ENCODE measurements at places on chromosomes 3 and 15.
A peak's percentile ranks its signal among the peaks of the same experiment; 100 is the strongest.

- no peak for DNase-seq
Measured at GRCh38 chr15:34701536-34701935, 53.3 kb downstream of the GJD2 start.

DNA sequence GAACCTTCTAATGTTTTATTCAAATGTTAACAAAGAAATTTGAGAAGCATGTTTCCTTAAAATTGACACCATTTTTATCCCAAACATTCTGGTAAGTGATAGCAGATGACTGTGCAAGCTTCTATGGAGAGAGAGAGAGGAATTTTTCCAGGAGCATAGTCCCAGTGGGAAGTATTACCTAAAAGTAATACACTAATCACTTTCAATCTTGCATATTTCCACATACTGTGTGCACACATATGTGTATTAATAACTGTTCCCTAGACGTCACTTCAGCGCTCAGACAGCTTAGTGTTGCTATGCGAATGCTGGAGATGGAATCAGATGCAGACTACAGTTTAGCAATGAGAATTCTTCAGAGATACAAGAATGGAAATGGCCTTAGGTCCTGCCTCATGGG, 424.3 kb upstream of the TPRG1 start:
- DNase-seq, result no peak

- no peak for DNase-seq
Measured at GRCh38 chr15:90210593-90210992, 9.5 kb downstream of the SEMA4B start.

DNA sequence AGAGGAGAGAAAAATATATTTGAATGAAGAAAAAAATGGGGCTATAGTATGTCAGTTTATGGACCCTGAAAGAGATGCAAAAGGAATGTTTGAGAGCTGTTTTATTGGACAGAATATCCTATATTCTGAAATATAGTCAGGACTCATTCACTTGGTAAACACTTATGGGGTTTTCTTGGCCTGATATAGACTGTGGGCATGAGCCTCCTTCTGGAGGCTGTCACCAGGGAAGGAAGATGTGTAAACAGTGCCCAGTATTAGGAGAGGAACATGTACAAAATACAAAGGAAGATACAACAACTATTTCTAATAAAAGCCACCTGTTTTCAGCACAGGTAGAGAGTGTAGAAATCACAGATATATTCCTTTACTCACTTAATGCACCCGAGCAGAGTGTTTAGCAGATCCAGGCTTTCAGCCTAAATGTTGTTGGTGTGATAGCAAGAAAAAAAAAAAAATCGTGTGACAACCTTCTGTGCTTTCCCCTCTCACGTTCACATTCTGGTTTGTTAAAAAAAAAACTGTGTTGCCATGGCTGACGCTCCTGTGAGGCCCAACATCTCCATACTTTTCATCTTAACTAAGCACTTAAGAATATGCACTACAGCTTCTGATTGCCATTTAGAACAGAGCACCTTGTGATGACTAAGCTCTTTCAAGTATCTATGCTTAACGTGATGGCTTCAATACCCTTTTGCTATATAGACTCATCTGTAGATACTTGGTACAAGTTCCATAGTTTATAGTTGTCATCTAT, 134.1 kb downstream of the MBNL1 start:
- no peak for DNase-seq

DNA sequence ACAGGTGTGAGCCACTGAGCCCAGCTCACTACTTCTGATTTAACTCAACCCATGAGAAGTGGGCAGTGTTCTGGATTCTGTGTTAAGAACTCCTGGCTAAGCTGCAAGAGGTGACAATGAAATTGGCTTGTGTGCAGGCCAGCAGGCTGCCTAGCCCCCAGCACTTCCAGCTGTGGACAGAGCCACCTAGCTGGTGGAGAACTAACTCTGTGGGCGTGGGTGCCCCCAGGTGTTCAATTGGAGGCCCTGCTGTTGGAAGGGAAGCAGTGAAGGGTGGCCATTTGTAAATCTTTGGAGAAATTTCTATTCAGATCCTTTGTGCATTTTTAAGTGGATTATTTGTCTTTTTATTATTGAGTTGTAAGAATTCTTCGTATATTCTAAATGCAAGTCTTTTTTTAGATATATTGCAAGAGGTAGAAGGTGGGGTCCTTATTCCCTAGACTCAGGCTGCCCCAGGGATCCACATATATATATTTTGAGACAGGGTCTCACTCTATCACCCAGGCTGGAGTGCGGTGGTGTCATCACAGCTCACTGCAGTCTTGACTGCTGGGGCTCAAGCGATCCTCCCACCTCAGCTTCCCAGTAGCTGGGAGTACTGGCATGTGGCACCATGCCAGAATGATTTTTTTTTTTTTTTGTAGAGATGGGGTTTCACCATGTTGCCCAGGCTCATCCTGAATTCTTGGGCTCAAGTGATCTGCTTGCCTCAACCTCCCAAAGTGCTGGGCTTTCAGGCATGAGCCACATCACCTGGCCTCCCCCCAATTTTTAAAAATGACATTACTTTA, 7.2 kb upstream of the SCAMP5 start:
- DNase-seq, result peak; percentile 17

DNA sequence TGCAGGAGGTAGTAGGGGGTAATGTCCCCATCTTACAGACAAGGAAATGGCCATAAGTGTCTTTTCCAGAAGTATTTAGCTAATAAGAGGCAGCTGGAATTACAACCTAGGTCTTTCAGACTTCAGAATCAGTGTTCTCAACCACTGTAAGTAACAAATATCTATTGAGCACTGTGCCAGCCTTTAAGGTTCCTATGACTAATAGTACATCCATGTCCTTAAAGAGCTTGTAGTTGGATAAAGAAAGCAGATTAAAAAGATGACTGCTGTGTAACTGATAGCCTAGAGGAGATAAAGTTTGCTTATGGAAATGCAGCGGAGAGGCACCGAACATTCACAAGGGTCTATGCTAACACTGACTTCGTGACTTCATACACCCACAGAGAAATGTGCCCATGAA, 136.0 kb downstream of the KCNMB2 start:
- DNase-seq, result no peak

GRCh38 chr3:160486459-160486869, 36.9 kb upstream of the TRIM59 start:
- peak; percentile 8 for DNase-seq

- no peak for DNase-seq
Measured at GRCh38 chr3:13746385-13746784, 133.5 kb downstream of the WNT7A start.

GRCh38 chr3:46932455-46933225, 43.9 kb downstream of the CCDC12 start:
- no peak for DNase-seq

- no peak for DNase-seq
Measured at GRCh38 chr3:58824285-58824684, 157.7 kb upstream of the FAM3D start.

- DNase-seq, result no peak
Measured at GRCh38 chr15:91117375-91117774, 17.3 kb downstream of the SV2B start.

GRCh38 chr15:60555806-60556205, 76.9 kb upstream of the ICE2 start:
- no peak for DNase-seq

DNA sequence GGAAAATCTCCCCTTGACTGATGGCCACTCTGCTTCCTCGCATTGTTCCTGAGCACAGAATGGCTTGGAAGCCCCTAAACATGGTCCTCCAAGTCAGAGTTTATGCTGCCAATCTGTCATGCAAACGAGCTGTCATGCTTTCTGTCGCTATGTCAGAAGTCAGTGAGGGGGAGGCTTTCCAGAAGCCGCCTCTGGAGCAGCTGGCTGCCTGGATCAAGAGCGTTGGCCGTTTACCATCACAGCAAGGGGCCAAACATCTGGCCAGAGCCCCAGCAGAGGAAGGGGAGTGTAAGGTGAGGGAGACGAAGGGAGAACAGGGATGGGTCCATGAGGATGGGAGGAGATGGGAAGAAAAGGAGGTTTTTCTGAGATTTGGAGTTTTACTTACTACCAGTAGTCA, 372.6 kb upstream of the NR2F2 start:
- no peak for DNase-seq

GRCh38 chr3:149813367-149814281, 609 bp downstream of the RNF13 start:
- peak; percentile 2 for DNase-seq

DNA sequence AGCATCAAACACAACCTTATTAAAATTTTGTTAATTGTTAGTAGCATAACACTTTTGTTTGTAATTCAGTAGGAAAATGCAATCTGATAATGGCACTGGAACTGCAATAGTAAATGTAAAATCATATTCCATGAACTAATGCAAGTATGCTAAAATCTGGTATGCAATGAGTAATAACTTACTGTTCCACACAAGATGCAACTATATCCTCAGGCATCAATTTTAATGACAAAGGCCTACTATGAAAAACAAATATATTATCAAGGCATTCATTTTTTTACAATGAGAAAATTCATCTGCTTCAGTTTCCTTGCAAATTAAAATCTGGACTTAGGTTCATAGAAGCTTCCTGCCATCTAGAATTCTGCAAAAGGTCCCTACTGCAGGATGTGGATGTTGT, 1.4 kb upstream of the NSMCE3 start:
- DNase-seq, result no peak

GRCh38 chr15:65937054-65937453, 67.8 kb downstream of the RAB11A start:
- DNase-seq, result no peak

- DNase-seq, result no peak
Measured at GRCh38 chr3:101252945-101253344, 67.4 kb downstream of the IMPG2 start.

DNA sequence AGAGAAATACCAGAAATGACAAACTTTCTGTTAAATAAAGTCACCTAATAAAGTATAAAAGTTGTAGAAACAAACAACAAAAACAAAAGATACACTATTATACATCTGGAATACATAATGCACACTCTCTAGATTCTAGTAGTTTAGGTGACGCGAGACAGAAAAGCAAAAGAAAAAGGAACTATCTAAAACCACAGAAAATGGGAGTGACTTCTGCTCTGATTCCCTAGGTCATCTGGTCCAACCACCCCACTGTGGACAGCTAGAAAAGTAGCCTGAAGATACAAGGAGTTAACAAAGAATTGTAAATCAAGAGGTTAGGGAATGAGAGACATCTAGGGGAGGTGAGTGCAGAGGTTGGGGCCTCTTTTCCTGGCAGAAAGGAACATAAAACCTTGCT, 39.1 kb downstream of the DHX36 start:
- DNase-seq, result no peak

- no peak for DNase-seq
Measured at GRCh38 chr15:65806397-65806796, 14.3 kb upstream of the DENND4A start.

- DNase-seq, result no peak
Measured at GRCh38 chr15:63596676-63597037, 530 bp upstream of the FBXL22 start.

DNA sequence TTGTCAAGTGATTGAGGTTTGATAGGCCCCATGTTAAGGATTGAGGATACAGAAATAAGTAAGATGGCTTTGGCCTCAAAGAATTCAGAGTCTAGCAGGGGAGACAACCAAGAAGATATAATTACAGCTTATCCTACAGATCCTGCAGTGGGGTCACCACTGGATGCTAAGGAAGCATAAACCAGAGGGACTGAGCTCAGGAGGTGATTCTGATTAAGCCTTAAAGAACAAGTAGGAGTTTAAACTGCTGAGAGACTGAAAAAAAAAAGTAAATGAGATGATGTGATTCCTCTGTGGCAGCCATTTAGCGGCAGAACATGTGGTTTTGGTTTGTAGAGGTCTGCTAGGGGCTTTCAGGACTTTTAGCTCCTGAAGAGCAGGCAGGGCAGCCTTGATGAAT, 72.1 kb upstream of the ROPN1 start:
- DNase-seq, result no peak

DNA sequence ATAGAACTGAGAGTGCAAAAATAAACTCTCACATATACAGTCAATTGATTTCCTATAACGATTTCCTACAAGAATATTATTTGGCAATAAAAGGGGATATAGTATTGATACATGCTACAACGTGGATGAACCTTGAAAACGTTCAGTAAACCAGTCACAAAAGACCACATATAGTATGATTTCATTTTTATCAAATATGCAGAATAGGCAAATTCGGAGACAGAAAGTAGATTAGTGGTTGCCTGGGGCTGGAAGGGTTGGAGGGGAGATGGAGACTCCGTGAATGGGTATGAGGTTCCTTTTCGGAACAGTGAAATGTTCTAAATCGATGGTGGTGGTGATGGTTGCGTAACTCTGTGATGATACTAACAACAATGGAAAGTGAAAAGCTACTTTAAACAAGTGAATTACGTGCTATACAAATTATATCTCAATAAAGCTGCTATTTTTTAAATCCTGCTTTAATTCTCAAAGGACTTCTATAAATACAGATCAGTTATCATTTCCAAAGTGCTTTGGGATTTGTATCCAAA, 6.0 kb downstream of the APOD start:
- DNase-seq, result no peak

- DNase-seq, result no peak
Measured at GRCh38 chr3:60053526-60054265, 1003.9 kb upstream of the CFAP20DC start.

DNA sequence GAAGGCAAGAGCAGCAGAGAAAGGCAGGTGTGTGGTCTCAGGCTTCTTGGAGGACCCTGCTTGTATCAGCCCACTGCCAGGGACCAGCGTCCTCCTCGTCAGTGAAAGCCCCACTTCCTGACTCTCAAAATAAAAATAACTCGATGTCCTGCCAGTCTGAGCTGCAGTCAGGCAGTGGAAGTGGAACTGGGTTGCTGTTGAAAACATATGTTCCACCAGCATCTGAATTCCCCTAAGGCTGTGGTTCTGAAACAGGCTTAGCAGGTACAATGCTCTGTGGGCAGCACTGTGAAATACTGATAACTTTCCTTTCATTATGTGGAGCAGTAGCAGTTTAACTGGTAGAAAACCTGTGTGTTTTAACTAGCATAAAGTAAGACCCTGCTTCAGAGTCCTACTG, 121.6 kb upstream of the EIF1B start:
- DNase-seq, result no peak

- no peak for DNase-seq
Measured at GRCh38 chr3:160129459-160130061, 95.7 kb upstream of the C3orf80 start.

DNA sequence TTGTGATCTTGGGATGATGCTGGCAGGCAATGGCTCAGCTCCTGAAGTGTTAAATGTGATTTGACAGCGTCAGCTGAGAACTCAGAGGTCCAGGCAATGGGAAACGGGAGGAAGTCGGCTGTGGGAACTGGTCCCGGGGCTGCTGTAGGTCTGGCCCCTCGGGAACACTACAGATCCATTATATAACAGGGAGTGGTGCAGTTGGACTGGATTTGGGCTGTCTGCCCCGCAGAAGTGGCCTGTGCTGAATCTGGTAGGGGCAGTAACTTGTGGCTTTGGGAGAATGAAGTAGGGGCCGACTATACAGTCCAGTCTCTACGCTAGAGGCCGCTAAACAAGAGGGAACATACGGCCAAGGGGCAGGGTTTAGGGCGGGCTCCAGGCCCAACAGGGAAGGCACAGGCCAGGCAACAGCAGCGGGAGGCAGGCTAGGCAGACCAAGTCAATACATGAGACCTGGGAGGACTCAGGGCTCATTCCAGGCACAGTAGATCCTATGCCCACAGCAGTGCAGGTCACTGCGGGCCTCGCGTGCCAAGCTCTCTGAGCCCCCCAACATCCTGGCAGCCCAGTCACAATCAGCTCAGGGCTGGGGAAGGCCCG, 20.3 kb upstream of the IL16 start:
- DNase-seq, result no peak

GRCh38 chr3:47577583-47578118, 1.0 kb downstream of the CSPG5 start:
- no peak for DNase-seq

GRCh38 chr3:158671821-158672214, 630 bp downstream of the LXN start:
- no peak for DNase-seq

- no peak for DNase-seq
Measured at GRCh38 chr15:87219650-87220615, 1036.6 kb downstream of the NTRK3 start.
